ENCODE measurements at places on chromosomes 2 and 18.
A peak's percentile ranks its signal among the peaks of the same experiment; 100 is the strongest.

GRCh38 chr2:97969081-97970067, 26.4 kb downstream of the TMEM131 start:
- DNase-seq, result no peak

GRCh38 chr18:75238100-75238499, 27.5 kb downstream of the TSHZ1 start:
- DNase-seq, result no peak

- no peak for DNase-seq
These were observed 1.1 kb downstream of the PTH2R start for GRCh38 chr2:208407667-208408066.

DNA sequence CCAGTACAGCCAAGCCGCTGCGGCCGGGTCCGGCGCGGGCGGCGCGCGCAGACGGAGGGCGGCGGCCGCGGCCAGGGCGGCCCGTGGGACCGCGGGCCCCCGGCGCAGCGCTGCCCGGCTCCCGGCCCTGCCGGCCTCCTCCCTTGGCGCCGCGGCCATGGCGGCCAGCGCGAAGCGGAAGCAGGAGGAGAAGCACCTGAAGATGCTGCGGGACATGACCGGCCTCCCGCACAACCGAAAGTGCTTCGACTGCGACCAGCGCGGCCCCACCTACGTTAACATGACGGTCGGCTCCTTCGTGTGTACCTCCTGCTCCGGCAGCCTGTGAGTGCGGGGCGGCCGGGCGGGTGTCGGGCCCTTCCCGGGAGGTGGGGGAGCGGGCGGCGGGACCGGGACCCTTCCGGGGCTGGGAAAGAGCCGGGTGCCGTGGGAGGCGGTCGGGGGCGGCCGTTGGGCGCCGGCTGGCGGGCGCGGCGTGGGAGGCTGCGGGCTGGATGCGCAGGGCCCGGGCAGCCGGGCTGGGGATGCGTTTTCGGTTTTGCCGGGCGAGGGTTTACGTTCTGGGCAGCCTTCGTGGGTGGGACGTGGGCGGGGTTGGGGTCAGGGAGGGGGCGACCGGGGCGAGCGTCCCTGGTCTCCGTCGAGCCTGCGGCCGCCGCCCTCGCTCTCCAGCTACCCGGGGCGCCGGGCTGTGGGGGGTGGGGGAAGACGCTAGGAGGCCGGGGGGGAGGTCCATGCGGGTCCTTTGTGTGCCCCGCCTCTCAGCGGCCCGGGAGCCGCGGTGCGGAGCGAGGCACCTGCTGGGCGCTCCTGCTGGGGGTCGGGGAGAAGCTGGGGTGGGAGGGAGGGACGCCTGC, 537 bp downstream of the AGFG1 start:
- no peak for DNase-seq

GRCh38 chr18:29146068-29146467, 969.1 kb upstream of the CDH2 start:
- DNase-seq, result no peak

DNA sequence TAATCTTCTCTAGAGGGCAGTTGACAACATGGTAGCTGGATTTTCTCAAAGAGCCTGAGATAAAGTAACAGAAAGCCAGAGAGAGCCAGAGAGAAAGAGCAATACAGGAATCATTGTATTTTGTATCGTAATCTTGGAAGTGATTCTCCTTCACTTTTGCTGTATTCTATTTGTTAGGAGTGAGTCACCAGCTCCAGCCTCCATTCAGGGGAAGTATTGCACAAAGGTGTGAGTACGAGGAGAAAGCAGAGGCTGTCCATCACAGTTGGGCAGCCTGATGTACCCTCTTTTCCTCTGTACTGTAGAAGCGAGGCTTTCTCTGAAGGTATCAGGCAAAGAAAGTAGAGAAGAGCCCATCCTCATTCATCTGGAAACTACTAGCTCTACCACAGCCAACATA, 176.8 kb downstream of the KCNS3 start:
- no peak for DNase-seq

DNA sequence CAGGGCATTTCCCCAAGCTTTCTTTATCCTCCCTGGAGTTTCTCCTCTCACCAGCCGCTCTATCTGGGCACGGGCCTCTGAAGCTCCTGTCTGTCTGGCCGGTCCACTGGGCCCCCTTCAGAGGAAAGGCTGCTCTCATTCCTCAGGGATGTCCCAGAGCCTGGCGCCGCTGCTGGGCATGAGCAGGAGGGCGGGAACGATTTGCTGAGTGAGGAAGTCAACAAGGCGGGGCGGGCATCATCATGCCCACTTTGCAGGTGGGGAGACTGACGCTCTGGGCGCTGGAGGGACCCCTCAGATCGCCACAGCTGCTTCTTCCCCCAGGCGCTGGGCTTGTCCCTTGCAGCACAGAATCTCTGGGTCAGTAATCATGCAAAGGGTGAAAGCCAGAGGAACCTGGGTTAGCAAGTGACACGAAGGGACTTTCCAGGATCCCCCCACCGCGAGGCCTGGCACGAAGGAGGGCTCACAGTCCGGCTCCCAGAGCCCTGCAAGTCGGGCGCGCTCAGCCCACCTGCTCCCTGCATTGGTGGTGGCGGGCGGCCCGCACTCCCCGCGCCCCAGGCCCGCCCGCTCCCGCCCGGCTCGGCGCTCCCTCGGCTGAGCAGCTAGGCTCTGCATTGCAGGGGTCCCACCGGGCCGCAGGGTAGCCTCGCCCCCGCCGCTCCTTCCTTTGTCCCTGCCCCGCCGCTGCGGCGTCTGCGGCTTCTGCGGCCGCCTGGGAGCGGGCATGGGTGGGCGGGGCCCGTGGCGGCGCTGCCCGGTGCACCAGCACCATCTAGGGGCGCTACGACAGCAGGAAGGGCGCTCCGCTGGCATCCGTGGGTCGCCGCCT, 157.8 kb downstream of the CYRIA start:
- DNase-seq, result peak; percentile 37

- no peak for DNase-seq
These were observed 192.7 kb downstream of the GALR1 start for GRCh38 chr18:77442393-77442792.

DNA sequence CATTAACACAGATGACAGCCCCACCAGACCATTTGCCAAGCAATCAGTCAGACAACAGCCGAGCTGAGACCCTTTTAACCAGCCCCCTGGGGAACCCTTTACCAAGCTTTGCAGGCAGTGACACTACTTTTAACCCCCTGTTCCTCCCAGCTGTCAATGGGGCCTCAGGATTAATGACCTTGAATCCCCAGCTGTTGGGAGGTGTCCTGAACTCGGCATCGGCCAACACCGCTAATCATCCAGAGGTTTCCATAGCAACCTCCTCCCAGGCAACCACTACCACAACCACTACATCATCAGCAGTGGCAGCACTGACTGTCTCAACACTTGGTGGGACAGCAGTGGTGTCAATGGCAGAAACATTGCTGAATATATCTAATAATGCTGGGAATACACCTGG, 160.9 kb upstream of the EPC2 start:
- no peak for DNase-seq

DNA sequence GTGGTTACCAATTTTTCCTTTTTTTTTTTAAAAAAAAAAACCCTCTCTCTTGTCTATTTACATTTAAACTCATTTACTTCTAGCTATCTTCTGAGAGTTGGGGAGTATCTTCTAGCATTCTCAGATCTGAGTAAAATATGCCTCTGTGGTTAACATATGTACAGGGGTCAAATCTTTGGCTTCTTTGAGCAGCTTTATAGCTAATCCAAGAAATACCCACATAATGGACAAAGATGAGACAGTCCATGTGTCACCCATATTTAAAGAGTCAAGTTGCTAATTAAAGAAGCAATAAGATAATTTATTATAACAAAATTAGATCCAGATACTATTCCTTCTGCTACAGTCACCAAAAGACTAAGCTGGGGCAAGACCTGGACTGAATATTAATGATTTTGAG, 139.0 kb upstream of the HNRNPA3 start:
- DNase-seq, result no peak

- DNase-seq, result no peak
These were observed 17.5 kb downstream of the GPR35 start for GRCh38 chr2:240642806-240643092.

- no peak for DNase-seq
These were observed 42.7 kb upstream of the PAIP2B start for GRCh38 chr2:71269511-71270090.

DNA sequence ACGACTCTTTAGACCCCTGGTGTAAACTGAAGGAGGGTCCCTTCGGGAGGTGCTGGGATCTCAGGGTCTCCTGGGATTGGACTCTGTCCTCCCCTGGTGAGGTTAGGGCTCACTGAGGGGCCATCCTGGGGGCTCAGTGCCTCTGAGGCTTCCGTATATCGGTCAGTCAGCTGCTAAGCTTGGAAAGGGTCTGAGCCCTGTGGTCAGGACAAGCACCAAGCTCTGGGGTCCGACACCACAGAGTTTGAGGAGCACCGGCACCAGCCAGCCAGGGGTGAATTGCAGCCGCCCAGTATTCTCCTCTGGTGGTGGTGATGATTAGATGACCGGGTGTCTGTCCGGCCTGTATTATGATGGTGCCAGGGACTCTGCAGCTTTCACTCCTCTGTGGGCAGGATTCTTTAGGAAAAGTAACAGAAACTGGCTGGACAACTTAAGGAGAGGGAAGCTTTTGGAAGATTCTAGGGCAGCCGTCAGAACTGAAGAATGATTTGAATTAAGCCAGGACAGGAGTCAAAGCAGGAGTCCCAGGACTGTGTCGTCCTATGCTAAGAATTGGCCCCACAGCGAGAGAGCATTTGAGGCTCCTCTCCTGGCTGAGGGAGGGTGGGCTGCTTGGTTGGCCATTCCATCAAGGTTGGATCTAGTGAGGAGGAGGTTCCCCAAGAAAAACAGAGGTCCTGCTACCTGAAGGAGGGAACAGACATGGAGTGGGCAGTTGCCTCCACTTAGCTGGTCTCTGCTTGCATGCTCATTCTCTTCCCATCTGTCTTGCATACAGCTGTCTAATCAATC, 158.6 kb upstream of the HS6ST1 start:
- DNase-seq, result no peak

DNA sequence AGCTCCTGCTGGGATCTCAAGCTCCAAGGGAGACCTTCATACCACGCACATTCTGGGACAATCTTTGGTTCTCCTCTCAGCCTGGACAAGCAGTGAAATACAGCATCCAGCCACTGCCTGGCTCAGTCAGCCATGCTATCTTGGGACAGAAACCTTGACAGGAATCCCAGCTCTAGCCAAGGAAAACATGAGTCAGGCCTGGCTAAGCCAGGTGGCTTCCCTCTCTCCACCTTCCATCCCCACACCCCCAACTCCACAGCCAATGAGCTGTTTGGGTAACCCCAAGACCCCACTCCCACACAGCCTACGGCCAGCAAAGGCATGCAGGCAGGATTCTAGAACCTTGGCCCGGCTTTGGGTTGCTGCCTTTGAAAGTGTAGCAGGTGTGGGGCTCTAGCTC, 64.9 kb downstream of the MCFD2 start:
- no peak for DNase-seq

- no peak for DNase-seq
These were observed 256.4 kb upstream of the TCF4 start for GRCh38 chr18:55844382-55844781.

DNA sequence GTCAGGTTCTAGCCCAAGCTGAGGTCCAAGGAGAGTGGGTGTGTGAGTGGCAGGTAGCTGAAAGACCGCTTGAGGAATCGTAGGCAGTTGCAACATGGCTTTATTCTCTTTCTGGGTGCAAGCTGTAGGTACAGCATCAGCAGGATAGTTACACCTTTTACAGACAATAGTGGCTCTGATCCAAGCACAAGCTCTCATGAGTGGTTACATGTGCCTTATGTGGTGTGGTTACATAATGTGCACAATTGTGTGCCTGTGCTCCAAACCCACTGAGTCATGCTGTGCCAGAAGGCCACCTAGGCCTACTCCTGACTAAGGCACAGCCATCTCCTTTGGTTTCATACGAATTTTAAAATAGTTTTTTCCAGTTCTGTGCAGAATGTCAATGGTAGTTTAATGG, 227.6 kb downstream of the SATB2 start:
- DNase-seq, result no peak

- DNase-seq, result peak; percentile 14
These were observed at the start of gene GULP1 for GRCh38 chr2:188291617-188292347. GULP1 (plus strand) TSS chr2:188291874; CDS start chr2:188477703, 185,829 bp downstream.

DNA sequence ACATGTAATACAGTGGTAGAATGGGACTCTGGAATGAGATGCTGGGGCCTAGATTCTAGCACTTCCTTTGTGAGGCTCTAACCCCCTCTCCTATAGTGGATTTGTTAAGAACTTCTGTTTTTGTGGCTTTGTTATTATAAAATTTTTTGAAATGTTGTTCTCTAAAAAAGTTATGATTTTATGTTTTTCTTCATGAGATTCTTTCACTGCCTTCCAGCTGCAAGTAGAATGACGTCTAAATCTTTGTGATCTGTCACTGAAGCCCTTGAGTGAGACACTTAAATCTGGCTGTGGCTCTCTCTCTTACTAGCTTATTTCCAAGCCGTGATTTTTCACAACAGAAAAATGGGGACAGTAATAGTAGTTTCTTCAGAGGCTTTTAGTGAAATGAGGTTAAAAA, 1.6 kb downstream of the CASP8 start:
- DNase-seq, result no peak

- DNase-seq, result peak; percentile 2
These were observed 37.6 kb upstream of the SPAG16 start for GRCh38 chr2:213246497-213247281.

GRCh38 chr2:125259451-125259850, 1234.4 kb downstream of the CNTNAP5 start:
- no peak for DNase-seq

DNA sequence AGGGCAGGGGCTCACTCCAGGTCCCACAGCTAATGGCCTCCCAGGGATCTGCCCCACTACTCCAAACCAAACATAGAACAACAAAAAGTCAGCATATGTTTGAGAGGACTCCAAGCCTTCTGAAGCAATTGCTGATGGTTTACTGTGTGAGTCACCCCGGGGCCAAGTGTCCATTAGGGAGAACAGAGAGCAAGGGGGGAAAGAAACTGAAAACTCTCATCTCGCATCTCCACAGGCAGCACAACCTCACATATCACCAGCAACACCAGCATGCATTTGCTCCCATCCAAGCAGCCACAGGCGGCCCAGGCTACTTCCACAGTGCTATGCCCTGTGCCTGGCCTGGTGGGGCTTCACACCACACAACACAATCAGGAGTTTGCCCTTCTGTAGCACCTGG, 39.1 kb downstream of the CYRIA start:
- no peak for DNase-seq

GRCh38 chr18:26792661-26793060, 72.8 kb downstream of the AQP4 start:
- DNase-seq, result no peak

DNA sequence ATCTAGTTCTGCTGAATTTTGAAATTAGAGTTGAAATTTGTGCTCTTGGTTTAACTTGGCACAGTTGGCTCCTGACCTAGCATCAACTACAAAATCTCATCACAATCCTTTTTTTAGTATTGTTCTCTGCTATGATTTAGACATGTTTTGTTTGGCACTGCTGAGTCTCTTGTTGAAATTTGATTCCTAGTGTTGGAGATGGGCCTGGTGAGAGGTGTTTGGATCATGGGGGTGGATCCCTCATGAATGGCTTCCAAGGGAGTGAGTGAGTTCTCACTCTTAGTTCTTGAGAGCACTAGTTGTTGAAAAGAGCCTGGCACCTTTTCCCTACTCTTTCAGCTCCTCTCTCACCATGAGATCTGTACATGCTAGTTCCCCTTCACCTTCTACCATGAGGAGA, 605.6 kb upstream of the SLC39A10 start:
- no peak for DNase-seq

GRCh38 chr2:219527076-219527394, 12.8 kb downstream of the ASIC4 start:
- no peak for DNase-seq

GRCh38 chr2:203750346-203751068, 44.1 kb downstream of the CD28 start:
- DNase-seq, result no peak
